ENCODE measurements at places on chromosomes 5 and 9.

- no peak for DNase-seq
Observed at GRCh38 chr9:127555840-127556820, 55.9 kb upstream of the STXBP1 start.

DNA sequence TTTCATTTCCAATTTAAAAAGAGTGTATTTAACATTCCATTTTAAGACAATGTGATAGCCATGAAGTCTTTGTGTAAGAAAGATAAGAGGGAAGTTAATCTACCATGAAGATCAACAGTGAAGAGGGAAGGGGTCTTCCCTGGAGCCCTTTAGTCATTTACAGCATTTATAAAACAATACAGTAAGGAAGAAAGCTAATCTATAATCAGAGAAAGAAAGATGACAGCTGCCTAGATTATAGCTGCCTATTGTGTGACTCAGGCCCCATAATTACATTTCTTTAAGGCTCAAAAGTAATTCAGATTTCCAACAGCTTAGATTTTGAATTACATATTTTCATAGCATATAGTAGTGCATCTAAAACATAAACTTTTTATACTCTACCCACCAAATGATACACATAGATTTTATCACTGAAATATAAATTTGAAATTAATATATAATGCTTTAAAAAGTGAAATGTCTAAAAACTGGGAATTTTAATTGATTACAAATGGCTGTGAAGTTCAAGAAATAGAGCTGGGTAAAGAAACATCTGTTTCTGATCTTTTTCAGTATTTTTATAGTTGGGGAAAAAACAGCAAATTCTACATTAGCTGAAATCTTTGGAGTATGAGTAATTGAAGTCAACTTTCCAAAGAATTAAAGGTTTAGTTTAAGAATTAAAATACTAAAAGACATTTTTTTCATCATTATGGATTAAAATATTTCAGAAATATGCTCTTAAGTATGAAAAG lies 89.6 kb downstream of the RIC1 start:
- no peak for DNase-seq

DNA sequence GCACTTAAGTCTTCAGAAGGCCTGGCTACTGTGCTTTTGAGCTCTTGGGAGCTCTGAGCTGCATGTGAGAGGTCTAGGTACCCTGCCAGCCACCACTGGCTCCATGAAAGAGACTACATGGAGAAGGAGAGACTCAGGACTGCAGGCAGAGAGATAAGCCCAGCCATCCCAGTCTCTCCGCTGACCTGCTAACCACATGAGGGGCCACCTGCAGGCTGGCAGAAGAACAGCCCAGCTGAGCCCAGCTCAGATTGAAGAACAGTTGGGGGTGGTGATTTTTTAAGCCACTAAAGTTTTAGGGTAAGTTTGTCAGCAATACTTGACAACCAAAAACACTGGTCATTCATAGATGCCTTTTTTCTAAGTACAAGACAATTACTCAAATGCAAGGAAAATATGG lies 205.0 kb upstream of the PRDM9 start:
- no peak for DNase-seq

- DNase-seq: no peak
Observed at GRCh38 chr5:54514291-54514690, 3.3 kb upstream of the SNX18 start.

DNA sequence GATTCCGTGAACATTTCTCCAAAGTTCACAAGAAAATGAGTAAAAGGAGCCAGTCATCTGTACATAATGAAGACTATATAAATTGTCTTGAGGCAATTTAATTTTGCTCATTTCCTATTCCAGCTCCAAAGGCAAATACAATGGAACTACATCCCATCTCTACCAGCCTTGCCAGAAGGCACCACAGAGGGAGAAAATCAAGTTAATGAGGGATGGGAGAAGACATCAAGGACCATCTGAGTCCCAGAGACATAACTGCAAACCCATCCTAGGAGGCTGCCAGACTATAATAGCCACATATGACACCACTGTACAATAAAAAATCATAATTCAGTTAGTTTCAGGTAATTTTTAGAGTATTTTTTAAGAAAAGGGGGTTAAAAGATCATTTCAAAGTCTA lies 136.3 kb upstream of the RGMB start:
- no peak for DNase-seq

DNA sequence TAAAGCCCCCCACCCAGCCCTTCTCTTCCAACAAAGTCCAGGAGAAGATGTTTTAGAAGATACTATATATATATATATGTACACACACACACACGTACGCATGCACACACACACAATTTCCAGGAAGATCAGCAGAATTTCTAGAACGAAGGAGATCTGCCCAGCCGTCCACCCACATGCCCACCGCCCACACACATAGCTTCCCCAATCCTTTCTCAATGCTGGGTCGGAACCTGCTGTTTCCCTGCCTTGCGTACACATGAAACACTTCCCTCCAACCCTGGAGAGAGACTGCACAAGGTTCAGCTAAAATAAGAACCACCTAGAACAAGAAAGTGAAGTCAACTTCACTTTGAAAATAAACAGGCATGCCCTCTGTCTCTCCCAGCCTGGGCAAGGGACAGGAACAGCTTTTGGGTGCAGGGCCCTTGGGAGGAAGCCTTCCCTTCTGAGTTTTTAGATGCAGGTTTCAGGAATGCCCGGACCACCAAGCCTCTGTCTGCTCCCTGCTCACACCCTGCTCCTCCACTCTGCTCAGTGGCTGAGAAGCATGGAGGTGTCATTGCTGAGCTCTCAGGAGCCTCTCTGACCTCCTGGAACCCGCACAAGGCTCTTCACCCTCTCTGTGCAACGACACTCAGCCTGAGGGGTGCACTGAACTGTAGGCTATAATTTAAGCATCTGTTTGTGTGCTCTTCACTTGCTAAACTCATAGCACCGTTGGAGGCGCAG lies 149.4 kb downstream of the C5orf15 start:
- DNase-seq: no peak

DNA sequence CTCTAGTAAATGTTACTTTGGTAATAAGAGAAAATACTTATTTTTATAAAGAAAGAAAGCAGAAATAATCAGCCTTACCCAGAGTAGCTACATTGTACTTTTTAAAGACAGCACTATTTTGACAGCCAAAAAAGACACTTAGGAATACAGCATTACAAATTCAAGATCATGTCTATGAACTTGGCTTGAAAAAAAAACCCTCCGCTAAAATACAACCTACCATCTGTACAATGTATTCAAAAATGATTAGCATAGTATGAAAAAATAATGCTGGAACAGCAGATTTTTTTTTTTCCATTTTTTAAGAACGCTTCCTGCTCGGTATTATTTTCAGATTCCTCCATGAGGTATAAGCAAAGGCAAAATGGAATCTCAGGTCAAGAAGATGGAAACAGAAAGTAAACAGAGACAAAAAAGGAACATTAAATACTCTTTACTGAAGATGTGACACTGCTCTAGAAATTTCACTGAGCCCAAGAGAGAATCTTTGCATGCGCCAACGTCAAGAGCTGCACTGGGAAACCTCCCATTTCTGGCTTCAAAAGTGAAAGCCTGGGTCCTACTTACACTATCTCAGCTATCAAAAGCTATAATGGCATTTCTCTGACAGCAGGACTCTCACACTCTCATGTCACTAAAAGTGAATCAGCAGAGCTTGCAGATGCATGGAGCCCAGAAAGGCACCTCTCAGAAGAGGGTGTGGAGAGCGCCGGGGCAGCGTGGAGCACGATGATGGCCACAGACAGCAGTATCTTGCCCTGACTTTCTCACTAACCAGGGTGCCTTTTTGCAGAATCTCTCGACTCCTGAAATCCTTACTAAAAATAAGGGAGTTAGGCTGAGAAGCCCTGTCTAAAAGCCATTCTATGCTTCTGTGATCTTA lies 167.4 kb downstream of the ELAVL2 start:
- no peak for DNase-seq

- DNase-seq: no peak
Observed at GRCh38 chr9:134516464-134516863, 125.1 kb upstream of the COL5A1 start.

DNA sequence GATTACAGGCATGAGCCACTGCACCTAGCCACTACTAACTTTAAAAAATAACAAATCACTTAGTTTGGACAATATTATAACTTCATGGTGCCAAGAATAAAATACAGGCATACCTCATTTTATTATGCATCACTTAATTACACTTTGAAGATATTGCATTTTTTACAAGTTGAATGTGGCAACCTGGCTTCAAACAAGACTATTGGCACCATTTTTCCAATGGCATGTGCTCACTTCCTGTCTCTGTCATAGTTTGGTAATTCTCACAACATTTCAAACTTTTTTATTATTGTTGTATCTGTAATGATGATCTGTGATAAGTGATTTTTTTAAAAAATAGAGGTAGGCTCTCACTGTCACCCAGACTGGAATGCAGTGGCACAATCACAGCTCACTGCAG lies 49.9 kb upstream of the ERBIN start:
- DNase-seq: no peak

DNA sequence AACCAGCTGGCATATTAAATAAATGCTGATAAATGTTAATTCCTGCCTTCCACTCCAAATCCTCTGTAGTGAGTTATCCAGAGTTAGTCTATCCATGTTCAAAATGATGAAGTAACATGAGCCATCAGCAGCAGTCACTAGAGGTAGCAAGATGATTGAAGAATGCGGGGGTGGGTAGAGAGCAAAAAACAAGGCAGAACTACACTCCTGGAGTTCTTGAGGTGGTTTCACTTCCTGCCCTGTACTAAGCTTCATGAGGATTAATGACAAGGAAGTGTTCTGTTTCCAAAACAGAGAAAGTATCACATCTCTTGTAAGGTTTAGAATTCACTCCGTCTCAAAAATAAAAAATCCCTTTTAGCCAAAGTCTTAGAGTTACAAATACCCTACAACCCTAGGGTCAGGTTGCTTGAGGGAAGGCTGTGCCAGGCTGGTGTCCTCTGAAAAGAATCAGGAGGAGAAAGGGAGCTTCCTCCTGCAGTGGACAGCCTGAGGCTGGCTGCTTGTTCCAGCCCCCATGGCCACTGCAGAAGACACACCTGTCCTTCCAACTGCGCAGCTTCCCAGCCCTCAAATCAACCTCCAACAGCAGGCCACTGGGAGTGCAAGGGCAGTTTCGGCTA lies 180.2 kb downstream of the DENND1A start:
- no peak for DNase-seq

- DNase-seq: no peak
Observed at GRCh38 chr5:150173161-150173560, 6.6 kb downstream of the CDX1 start.

GRCh38 chr5:116449458-116449857 lies 125.2 kb downstream of the SEMA6A start:
- no peak for DNase-seq

- no peak for DNase-seq
Observed at GRCh38 chr5:10600626-10601245, 36.9 kb downstream of the ANKRD33B start.

GRCh38 chr9:102035929-102036328 lies 297.5 kb upstream of the GRIN3A start:
- DNase-seq: no peak

GRCh38 chr5:96562614-96563013 lies 99.6 kb upstream of the CAST start:
- DNase-seq: no peak

Measured in C1 segment of cervical spinal cord (tissue), 14 donors.